ENCODE measurements at places on chromosomes 6 and 20. TPM values are rescaled to one million over a fixed set of nuclear protein-coding genes. Genes with fewer than 3 reads are reported as not detected.

GRCh38 chr6:29676981-29677601 is 3.9 kb downstream of the ZFP57 start:
- no peak for DNase-seq

DNA sequence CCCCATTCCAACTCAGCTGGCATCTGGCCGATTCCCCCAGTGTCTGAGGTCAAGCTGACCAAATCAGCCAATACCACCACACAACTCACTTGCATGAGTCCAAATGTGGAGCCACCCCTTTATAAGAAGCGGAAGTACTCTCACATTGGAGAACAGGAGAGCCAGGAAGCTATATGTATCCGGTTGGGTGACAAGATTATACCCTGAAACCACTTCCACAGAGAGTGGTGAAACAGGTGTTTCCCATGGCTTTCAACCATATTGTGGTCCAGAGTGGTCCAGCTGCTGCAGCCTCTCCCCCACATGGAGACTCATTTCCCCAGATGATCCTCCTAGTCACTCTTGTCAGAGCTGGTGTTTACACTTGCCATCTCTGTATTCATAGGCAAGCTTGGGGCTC is 24.0 kb upstream of the SERINC1 start:
- no peak for DNase-seq

DNA sequence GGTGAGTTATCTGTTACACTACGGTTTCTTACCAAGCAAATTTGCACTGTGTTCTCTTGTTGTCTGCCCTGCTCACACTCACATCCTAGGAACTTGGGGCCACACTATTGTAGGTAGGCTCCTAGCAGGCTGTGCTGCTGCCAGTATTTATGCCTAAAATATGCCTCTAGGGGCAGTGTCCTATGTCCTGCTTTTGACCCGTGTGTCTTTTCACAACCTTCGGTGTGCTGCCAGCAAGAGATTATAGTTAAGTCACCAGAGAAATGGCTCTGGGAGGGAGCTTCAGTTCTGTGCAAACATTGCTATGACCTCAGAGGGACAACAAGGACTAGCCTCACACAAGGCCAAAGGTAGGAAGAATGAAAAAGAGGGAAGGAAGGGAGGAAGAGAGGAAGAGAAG is 8.9 kb upstream of the TAAR5 start:
- DNase-seq = no peak

- DNase-seq = no peak
Observed at GRCh38 chr20:4791121-4791520, 69.4 kb downstream of the PRND start.

GRCh38 chr6:6458172-6458571 is 130.3 kb upstream of the LY86 start:
- no peak for DNase-seq

DNA sequence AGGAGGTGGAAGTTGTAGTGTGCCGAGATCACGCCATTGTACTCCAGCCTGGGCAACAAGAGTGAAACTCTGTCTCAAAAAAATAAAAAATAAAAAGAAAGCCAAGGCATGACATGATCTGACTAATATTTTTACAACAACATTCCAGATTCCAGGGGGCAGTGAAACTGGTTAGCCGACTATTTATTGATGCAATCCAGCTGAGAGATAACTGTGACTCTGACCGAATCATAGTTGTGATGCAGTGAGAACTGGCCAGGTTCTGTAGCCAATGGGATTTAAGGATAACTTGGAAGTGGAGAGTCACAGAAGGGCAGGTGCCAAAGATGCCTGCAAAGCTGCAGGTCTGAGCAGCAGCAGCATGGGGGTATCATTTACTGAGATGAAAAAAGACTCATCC is 82.9 kb upstream of the TSHZ2 start:
- no peak for DNase-seq

- DNase-seq = no peak
Observed at GRCh38 chr6:106156863-106157262, 70.7 kb downstream of the PRDM1 start.

GRCh38 chr6:96157018-96157565 is 141.3 kb downstream of the FUT9 start:
- DNase-seq = no peak

DNA sequence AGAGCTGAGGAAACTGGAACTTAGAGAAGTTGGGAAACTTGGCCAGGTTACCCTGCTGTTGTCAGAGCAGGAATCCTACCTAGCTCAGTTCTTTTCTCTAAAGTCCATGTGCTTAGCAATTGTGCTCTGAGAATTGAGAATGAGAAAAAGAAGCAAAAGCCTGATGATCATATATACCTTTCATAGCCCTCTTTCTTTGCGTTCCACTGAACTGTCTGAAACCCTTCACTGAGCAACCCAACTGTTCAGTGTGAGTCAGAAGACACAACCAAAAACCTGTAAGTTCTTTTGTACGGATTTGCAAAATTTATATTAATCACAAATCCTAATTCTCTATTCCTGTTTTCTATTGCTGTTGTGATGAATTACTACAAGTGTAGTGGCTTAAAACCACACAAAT is 80.6 kb downstream of the PHF3 start:
- DNase-seq = no peak

- DNase-seq = no peak
Observed at GRCh38 chr6:133012774-133013173, 198.4 kb downstream of the RPS12 start.

DNA sequence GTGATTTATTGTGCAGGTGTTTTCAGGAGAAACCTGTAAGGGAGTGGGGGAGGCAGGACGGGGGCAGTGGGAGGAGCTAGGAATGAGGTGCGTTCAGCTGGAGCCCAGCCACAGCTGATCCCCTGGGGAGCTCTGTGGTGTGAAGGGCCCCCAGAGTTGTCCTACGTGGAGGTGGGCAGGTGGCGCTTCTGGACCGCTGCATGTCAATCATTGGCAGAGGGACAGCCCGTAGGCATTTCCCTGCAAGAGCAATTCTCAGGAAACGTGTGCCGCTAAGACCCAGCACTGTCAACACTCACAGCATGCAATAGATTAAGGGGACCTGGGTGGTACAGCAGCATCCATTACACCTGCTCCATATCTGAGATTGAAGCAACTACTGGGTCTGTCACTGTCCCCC is 88.0 kb downstream of the PRND start:
- DNase-seq = no peak

DNA sequence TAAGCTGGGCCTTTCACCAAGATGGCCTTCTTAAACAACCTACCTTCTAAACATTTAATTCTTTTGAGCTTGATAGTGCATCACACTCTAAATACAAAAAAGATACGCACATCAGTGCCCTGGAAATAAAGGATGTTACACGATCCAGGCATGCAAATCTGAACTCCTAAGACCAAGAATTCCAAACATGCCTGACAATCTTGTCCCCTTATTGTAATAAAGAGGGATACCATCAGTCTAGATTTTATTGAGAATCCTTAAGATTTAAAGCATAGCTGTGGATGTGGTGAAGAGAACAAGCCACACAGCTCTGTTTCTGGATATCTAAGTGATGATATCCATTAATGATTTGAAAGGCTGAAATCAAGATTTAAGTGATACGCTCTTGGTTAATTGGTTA is 13.0 kb downstream of the ZNF451 start:
- DNase-seq = no peak

DNA sequence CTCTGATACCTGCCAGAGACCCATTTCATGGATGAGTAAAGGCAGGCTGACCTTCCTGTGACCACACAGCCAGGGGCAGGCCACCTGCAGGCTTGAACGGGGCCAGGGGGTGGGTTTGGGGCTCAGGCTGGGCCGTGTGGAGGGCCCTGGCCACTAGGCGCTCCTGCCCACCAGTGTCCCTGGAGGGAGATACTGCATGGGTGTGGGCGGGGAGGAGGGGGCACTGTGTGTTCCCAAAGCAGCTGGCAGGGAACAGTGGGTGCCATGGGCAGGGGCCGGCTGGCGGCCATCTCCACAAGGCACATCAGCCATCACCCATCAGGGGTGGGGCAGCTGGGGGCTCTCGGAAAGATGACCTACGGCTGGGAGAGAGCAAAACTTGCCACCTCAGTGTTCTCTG is 15.4 kb downstream of the SRC start:
- DNase-seq = no peak

GRCh38 chr20:22389836-22390542 is 194.4 kb downstream of the FOXA2 start:
- DNase-seq = no peak

GRCh38 chr6:11188161-11188915 is 44.1 kb downstream of the NEDD9 start:
- no peak for DNase-seq

DNA sequence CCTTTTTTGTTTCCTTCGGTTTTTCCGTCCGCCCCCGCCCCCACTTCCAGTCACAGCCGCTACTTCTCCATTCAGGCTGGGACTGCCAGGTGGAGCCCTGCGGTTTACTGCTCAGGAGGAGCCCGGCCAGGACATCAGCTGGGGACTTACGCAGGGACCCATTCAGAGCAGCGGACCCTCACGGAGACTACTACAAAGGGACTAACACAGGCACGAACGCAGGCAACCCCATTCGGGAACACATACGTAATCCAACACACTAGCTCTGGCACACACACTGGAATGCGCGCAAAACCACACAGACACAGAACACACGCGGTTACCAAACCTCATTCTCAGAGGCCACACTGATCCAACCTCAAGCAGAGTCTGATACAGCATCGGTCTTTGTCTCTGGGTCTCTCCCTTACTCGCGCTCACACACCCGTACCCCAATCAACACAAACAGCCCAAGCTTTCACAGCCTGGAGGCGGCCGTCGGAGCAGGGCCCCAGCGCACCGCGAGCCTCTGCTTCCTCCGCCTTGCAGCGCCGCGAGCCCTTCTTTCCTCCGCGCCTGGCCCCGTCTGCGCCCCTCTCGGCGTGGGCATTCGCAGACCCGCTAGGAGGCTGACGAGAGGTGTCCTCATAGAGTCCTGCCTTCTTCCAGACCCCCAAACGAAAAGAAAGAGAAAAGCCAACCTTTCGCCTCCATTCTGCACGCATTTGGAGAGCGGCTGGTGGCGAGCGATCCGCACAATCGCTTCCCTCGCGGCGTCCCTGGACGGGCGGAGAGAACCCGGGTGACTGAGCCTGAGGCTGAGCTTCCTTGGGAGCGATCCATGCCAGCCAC is 1.1 kb upstream of the SLC32A1 start:
- no peak for DNase-seq

GRCh38 chr6:37347670-37348111 is 6.1 kb upstream of the RNF8 start:
- no peak for DNase-seq

DNA sequence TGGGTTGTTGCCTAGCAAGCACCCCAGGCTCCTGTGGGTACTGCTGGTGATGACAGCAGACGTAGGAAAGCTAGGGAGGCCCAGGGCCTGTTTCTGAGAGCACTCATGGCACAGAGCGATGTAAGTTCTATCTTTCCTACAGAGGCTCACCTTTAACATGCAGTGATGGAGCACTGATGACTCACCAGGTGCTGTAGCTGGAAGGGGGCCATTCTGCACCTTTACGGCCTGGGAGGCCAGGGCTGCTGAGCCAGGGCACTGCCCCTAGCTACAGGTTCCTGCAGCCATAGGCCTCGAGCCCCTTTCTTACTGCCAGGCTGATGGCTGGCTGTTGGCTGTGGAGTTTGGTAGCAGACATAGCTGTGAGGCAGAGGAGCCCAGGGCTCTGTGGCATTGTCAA is 31.1 kb upstream of the GPR6 start:
- no peak for DNase-seq

GRCh38 chr20:32635764-32636163 is 38.0 kb downstream of the C20orf203 start:
- DNase-seq = no peak

GRCh38 chr6:32113386-32114352 is 4.5 kb upstream of the TNXB start:
- peak; percentile 79 for DNase-seq

DNA sequence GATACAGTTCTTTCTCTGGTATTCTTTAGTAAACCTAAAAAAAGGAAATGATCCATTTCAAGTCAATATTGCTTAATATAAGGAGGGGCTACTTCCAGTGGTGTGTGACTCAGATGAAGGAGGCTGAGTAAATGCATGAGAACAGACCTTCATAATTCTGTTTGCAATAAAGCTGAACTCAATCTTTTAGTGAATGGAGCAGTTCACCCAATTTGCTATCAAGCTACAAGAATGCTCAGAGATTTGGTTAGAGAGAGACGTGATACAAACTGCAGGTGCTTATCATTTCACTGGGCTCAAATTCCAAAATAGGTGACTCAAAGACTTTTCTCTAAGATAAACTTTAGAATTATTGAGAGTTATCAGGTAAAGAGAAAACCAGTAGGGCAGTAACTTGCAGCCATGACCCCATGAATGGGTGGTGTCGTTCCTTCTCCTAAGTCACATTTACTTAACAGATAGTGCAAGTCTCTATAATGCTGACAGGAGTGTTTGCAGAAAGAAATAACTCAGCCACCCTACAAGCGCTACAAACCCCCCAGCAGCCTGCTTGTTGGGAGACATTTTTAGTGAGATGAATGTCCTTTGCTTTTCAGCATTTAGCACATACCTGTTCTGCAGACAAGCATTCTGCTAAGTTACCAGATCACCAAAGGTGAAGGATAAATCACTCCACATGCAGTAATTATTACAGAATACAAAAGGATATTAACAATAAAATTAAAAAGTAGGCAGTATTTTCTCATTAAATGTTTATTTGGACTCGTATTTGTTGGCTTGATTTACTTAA is 16.4 kb upstream of the BLOC1S5 start:
- DNase-seq = no peak

- DNase-seq = no peak
Observed at GRCh38 chr20:62051144-62051543, 14.5 kb downstream of the TAF4 start.

GRCh38 chr6:88814909-88815308 is 148.5 kb downstream of the RNGTT start:
- no peak for DNase-seq

- no peak for DNase-seq
Observed at GRCh38 chr6:473768-474452, 82.4 kb downstream of the IRF4 start.

GRCh38 chr20:49724408-49725223 is 10.9 kb upstream of the B4GALT5 start:
- peak; percentile 38 for DNase-seq

DNA sequence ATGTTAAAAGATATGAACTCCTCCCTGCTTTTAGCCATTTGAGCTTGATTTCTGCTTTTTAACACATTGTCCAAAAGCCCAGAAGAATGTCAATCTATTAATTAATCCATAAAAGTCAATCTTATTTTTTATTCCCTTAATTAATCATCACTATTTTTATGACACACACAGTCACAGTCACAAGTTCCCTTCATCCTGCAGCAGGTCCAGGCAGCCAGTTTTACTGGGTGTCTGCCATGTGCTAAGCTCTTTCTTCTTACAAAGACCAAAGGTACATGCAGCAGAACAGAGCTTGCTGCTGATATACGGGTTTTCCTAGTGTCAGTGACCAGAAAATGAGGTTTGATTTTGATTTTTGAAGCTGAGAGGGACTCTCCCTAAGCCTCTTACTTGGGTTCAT is 53.3 kb upstream of the SLC22A23 start:
- no peak for DNase-seq

GRCh38 chr6:46251583-46252339 is 81.0 kb upstream of the ENPP5 start:
- DNase-seq = peak; percentile 6

The RNF5 gene
- total RNA-seq = 88.2 TPM

The PREX1 gene
- 9.9 TPM for total RNA-seq

The NOTCH4 gene
- total RNA-seq = 11.3 TPM

The SIRPB1 gene
- total RNA-seq = 1.8 TPM

The COL12A1 gene
- total RNA-seq = 17.2 TPM

The ETV7 gene
- total RNA-seq = not detected

The LRRC1 gene
- 8.5 TPM for total RNA-seq

The ATAT1 gene
- 0.73 TPM for total RNA-seq

The TRAPPC3L gene
- total RNA-seq = not detected

The OPRM1 gene
- total RNA-seq = not detected

The GRM4 gene
- total RNA-seq = not detected

The PRL gene
- not detected for total RNA-seq

The BFSP1 gene
- total RNA-seq = not detected

The PBOV1 gene
- total RNA-seq = not detected

The VSX1 gene
- 3.0 TPM for total RNA-seq

The TPX2 gene
- 0.80 TPM for total RNA-seq
